Stimulated activated naive CD8-positive, alpha-beta T cell treated with anti-CD3 and anti-CD28 coated beads, Interleukin-15, Interleukin-2, amounts not matched to agents 100 U/mL and 50 U/mL, for 24 hours (primary cell): ENCODE measurements at places on chromosomes 3 and 15.

- DNase-seq: peak; percentile 60
Measured at GRCh38 chr3:170222647-170223541, 670 bp downstream of the PRKCI start.

DNA sequence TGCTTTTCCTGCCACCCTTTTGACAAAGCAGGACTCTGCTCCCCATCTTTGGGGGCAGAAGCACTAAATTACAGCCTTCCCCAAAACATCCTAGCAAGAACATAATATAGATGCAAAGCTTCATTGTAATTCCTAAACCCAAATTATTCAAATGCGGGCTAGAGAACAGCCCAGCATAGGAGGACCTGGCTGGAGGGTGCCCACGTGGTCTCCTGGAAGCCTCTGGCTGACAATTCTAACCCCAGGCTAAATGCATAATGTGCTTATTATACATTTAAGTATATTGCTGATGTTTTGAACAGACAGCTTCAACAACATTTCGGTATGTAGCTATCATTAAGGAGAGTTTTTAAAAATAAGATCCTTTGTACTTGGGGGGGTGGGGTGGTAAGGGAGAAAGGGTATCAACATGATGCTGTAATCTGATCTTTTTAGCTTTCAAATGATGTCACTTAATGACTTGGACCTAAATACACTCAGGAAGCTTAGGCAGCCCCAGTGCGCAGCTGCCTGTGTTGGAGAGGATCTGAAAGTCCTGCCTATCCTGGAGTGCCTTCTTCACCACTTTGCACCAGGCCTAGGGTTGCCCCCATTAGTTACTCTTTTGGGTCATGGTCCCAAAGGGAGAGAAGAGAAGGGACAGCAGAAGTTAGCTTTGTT is 57.2 kb upstream of the USP3 start:
- DNase-seq: no peak

DNA sequence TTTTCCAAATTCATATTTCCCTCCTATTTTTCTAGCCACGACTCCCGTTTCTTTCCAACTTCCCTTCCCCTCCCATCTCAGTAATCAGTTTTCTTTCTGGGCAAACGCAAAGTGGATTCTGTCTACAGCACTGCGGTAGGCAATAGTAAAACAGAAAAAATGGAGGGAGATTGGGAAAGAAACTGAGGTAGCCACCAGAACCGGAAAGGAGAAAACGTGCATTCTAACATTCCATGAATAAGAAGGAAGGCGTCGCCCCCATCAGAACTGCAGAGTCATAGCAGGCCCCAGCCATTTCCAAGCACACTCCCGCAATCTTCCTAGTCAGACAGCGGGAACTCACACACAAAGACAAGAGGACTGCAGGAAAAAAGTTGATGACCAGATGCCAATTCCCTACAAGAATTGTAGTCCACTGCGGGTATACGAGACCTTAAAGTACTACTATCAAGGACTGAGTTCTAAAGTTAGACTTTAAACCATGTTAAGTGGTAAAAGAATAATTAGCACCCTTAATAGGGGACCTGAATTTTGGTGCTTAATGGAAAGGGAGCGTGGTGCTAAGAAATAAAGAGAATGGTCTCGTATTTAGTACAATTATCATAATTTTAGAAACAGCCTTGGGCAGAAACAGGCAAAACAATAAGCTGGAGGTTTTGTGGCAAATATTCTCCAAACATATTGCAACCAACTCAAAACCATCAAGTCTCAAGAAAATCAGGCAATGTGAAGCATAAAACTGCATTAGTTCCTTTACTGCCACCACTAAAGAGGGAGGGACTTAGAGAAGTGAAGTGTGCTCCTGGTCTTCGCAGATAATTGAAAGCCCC is 1.4 kb downstream of the PFN2 start:
- DNase-seq: no peak

DNA sequence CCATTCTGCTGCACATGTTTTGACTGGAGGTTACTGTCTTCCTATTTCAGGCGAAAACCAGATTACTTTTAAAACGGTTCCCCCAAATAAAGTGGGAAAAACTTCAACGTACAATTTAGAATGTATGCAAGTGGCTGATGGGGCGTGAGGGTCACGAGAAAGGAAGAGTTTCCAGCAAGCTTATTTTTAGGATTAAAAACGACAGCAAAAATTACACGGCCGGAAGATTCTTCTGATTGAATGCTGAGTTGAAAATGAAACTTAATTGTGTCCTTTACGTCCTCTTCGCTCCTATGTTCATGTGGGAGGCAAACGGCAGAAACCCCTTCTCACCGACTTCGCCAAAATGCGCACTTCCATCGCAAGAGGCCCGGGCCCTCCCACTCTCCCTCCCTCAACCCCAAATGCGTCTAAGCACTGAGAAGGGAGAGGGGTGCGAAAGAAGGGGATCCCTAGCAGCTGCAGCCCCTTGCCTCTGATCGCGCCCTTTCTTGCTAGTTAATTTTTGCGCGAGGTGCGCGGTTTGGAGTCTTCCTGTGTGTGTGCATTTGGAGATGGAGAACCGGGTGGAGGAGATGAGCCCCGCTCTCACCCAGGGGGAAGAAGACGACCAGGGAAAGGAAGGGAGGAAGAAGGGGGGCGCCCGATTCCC is 656 bp downstream of the CD47 start:
- peak; percentile 68 for DNase-seq

- DNase-seq: no peak
Measured at GRCh38 chr3:141530415-141530768, 43.6 kb downstream of the RASA2 start.

GRCh38 chr3:134685929-134686802 is 35.3 kb upstream of the KY start:
- DNase-seq: no peak

DNA sequence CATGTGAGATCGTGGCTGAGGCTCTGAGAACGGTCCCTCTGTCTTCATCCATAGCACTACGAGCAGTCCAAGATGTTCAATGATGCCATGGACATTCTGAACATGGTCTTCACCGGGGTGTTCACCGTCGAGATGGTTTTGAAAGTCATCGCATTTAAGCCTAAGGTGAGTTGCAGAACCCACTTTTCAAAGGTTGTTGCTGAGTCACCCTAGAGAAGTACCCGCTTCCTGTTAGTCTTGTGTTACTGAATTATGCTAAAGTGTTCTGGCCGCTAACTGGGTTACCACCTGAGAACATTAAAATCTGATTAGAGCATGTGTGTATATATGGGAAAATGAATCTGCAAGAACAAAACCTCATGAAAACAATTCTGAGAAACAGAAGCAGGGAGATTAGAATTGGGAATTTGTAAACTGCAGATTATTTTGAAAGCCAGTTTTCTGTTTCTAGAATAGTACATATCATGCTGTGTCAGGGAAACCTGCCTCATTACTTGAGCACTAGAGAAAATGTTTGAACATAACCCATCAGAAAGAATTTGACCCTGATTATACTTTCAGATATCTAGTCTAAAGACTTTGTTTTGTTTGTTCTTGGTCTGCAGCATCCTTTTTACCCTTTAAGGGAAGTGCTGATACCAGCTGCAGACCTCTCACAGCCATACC is 92.6 kb downstream of the CHDH start:
- peak; percentile 7 for DNase-seq

GRCh38 chr15:67853454-67853853 is 13.6 kb upstream of the RNU6-1 start:
- DNase-seq: no peak

GRCh38 chr15:67183443-67184169 is 70.9 kb downstream of the AAGAB start:
- DNase-seq: no peak

GRCh38 chr3:46383211-46383950 is 12.6 kb downstream of the CCR5 start:
- DNase-seq: no peak

- no peak for DNase-seq
Measured at GRCh38 chr15:35624881-35625280, 78.9 kb upstream of the DPH6 start.

DNA sequence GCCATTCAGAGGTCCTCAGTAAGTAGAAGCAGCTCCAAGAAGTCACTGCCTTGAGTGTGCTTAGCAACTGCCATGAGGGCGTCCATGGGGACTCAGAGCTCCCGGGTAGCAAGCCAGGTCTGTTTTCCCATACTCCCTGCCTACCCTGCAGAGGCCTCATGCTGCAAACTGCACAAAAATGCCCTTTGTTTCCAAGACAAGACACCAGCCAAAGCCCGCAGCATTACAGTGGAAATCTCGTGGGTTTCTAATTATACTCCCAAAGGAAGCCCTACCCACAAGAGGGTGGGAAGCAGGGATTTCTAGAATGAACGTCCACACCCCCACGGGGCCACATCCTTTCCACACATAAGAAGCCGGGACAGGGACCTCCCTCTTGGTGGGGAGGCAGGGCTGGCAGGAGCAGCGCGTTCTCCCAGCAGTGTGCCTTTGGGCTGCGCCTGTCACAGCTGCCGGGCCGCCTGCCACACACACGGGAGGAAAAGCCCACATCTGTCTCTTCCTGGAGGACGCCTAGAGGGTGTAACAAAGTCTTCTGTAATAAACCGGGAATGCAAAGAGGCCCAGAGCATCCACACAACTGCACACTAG is 31.1 kb downstream of the FAM174B start:
- no peak for DNase-seq

- no peak for DNase-seq
Measured at GRCh38 chr3:42665050-42665878, 11.8 kb downstream of the ZBTB47 start.

DNA sequence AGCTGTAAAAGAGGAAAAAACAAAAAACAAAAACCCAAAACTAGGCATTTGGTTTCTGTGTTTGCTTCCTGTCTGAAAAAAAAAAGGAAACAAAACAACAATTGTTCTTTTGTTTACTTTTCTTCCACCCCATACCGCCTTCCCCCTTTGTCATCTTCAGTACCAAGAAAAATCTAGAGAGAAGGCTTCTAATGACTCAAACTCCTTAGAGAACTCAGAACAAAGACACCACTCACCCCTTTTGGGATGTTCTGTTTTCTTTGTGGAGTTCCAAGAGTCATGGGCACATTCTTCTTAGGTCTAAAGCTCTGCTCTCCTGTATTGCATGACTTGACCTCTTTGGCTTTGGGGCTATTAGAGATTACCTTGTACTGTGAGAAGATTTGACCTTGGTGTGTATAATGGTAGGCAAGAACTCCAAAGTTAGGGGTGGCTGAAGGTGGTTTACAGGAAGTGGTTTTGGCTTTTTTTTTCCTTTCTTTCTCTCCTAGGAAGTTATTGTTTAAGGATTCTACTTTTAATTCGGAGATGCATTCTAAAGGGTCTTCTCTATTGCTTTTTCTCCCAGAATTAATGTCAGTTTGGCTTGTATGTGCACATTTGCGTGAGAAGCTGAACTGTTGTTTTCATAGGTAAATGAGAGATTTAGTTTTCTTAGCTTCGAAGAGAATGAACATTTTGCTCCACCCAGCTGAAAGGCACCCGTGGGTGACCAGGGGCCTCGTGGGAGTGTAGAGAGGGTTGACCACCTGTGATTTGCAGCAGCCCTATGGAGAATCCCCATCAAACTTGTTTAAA is 39.5 kb upstream of the ZBTB20 start:
- no peak for DNase-seq

- DNase-seq: no peak
Measured at GRCh38 chr3:69130689-69131088, 8.3 kb upstream of the LMOD3 start.
